ENCODE measurements at places on chromosomes 5 and 9.

- DNase-seq = no peak
Observed at GRCh38 chr9:21119093-21119770, 22.4 kb downstream of the IFNW1 start.

DNA sequence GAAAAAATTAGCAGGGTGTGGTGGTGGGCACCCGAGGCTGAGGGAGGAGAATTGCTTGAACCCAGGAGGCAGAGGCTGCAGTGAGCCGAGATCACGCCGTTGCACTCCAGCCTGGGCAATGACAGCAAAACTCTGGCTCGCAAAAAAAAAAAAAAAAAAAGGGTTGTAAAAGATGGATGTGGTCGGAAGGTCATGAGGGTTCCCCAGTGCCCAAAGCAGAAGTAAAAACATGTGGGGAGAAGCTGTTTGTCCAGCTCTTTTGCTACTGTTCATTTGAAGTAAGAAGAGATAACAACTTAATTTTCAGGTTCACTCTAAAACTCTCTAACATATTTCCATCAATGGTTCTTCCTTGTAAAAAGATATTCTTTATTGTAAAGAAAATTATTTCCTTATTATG is 57.1 kb upstream of the GOLPH3 start:
- no peak for DNase-seq

- no peak for DNase-seq
Observed at GRCh38 chr9:94881023-94881422, 154.5 kb downstream of the AOPEP start.

DNA sequence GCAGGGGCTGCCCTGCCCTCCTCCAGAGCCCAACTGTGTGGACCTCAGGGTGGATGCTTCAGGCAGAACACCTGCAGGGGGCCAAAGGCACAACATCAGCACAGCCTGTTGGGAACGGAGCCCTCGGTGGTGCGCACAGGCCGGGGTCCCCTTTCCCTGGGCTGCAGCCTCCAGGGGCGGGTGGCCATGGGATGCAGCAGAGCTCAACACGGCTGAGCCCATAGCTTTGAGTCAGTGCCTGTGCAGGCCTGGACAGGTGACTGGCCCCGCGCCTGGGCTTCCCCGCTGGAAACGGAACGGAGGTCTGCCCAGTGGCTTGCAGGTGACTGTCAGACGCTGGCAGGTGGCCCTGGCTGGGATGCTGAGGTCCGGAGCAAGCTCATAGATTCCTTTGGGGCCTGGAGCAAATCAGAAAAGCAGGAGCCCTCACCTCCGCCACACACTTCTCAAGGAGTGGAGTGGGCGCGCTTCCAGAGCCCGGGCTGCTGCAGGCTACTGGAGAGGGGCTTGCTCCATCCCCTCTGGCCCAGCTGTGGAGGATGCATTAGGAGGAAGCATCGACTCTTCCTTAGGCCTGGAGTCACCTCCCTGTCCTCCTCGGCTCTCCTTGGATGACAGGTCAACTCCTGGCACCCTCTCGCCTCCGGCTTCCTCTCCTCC is 69.8 kb upstream of the RNU6ATAC start:
- DNase-seq = no peak

- no peak for DNase-seq
Observed at GRCh38 chr5:133356396-133356983, 255.9 kb downstream of the FSTL4 start.

DNA sequence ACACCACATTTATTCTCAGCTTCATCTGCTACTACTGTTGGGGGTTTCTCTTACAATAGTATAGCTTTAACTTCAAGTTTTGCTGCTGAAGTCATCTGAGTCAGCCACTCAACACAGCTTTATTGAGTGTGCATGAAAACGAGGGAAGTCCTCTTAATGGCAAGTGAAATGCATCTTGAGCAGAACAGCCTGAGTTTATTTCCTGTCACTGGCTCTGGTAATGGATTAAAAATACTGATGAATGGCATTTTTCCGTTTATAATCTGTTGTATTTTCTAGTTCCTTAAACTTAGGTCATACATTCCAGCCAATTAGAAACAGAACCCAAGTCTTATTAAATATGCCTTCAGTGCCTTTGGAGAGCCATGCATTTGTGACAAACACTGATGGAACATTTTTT is 238.6 kb downstream of the SLF1 start:
- DNase-seq = no peak

Measured in NCI-H2029 (cell line).